ENCODE measurements at places on chromosomes 2 and 18.

DNA sequence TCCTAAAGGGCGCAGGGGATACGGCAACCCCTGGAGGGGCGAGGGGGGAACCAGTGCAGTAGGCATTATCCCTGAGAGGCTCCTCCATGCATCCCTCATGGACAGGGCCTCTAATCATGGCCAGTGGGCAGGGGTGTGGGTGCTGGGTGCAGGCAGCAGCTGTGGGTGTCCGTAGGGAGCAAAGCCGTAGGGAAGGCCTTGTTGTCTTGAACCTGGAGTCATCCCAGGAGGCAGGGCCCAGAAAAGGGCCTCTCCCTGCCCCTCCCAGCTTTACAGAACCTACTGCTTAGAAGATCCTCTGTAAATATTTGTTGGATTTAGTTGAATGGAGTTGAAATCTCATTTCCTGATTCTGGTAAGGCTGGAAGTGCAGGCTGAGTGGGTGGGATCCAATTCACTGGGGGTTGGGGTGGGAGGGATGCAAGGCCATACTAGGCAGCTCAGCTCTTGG is 207.0 kb upstream of the HAAO start:
- peak; percentile 64 for DNase-seq

GRCh38 chr2:234156326-234156725 is 105.8 kb downstream of the SPP2 start:
- DNase-seq: no peak

DNA sequence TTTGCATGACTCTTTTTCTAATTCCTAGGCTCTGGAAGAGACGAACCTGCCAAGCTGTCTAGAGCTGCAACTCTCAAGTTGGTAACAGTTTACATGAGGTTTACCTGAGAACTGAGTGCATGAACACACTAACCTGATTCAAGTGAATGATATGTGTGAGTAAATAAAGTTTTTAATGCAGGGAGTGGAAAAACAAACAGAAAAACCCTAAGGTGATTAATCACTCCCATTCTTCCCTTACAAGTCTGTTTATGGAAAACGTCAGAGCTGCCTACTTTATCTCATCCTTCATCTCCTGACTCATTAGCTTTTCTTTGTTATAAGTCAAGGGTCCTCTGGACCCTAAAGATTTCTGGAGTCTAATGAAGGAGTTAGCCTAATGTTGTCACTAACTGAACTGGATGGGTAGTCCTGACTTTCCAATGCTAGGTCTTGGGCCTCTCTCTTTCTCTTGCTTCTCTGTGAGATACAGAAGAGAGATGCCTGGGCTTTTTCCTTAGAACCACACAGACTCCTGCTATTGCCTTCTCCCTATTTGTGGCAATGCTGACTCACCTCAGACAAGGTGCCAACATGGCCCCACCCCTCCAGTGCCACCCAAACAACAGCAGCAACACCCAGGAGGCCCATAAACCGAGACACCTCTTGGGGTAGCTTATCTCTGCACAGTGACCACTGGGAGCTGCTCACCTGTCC is 952.4 kb downstream of the EPHA4 start:
- DNase-seq: peak; percentile 99

DNA sequence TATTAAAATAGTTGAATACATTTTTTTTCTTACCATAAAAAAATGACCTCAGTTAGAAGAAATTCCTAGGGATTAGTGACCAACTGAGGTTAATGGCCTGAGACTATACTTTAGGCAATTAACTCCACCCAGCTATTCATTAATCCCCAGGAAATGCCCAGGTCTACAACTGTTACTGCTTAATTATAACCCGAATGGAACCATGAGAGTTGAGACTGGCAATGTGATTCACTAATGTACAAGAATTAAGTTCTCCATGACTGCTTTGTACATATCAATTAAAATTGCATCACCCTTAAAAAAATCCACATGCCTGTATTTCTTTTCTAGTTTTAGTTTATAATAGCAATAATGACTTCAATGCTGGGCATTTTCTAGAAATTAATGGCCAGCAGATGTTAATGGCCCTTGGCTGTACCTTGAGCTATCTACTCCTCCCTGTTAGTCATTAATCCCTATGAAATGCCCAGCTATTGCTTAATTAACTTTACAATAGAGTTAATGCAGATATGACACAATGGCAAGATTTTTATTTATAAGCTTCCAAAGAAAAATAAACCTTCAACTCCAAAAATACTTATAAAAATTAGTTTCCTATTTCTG is 44.1 kb downstream of the ERBB4 start:
- peak; percentile 70 for DNase-seq

DNA sequence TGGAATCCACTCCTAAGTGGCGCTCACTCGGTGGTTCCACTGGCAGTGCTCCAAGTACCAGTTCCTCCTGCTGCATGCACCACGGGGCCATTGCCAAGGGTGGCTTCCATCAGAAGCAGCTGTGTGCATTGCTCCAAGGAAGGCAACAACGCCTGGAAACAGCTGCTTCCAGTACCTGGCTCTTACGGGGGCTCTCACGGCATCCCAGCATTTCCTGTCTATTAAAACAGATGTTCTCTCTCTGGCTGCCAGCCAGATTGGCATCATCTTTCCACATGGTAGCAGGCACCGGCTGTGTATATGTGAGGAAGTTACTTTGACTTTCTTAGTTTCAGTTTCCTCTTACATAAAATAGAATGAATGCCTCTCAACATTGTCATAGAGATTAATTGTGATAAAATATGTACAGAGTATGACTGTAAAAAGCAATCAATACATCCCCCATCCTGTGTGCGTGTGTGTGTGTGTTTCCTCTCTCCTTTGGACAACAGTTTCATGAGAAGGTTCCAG is 84.9 kb downstream of the CMPK2 start:
- no peak for DNase-seq

- no peak for DNase-seq
Measured at GRCh38 chr2:199882667-199883066, 28.4 kb upstream of the C2orf69 start.

- no peak for DNase-seq
Measured at GRCh38 chr2:185537689-185538088, 200.9 kb upstream of the FSIP2 start.

Measured in bronchial epithelial cell (primary cell).